ENCODE measurements at places on chromosomes 11 and 22. TPM values are rescaled to one million over a fixed set of nuclear protein-coding genes. Genes with fewer than 3 reads are reported as not detected.

Gene MAPK8IP2
- 0.66 TPM for total RNA-seq

DNA sequence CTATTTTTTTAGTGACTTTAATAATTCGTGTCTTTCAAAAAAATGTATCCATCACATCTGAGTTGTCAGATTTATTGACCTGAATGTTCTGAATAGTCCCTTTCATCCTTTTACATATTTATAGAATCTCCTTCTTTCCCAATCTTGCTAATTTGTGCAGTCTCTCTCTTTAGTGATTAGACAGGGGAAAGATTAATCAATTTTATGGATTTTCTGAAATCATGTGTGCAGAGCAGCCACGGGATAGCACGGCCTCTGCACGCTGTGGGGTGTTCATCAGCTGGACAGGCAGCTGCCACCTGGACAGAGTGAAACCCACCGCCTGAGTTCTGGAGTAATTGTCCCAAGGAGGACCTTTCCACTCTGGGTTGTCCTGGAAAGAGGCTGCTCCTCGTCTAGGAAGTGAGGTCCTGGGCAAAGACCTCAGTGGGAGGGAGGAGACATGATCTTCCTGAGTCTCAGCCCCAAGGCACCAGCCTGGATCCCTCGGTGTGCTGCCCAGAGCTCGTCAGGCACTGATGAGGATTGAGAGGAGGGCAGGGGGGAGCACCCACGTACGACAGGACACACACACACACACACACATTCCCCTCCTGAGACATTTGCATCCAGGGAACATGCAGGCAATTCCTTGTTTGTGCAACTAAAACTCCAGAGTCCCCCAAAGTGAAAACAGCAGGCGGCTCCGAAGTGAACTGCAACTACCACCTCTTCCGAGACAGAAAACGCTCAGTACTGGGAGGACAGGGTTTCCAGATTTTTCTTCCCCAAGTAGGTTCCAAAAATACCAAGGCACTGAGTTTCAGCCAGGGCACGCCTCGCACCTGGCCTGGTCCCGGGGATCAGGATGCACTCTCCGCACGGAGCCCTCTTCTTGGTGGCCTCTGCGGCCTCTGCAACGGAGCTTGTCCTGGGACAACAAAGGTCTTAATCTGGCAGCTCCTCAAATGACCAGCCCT, 22.5 kb upstream of the KRTAP5-6 start:
- no peaks in the 10 kb centered on the region for H3K27me3 ChIP-seq
- no peak overlapping the region for H3K4me3 ChIP-seq
- H3K4me1 ChIP-seq = no peaks in the 10 kb centered on the region
- H3K27ac ChIP-seq = no peak overlapping the region
- H3K36me3 ChIP-seq = no peaks in the 10 kb centered on the region

DNA sequence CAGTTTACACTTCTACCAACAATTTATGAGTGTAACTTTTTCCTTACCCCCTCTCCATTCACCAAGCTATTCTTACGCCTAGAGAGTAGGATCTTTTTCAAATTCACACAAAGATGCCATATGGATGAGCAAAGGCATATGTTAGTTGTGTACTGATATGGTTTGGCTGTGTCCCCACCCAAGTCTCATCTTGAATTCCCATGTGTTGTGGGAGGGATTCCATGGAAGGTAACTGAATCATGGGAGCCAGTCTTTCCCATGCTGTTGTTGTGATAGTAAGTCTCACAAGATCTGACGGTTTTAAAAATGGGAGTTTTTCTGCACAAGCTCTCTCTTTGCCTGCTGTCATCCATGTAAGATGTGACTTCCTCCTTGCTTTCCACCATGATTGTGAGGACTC, 40.3 kb downstream of the TTC28 start:
- no peaks in the 10 kb centered on the region for H3K36me3 ChIP-seq
- DNase-seq = no peak
- no peaks in the 10 kb centered on the region for H3K27me3 ChIP-seq
- H3K4me1 ChIP-seq = no peaks in the 10 kb centered on the region
- no peak overlapping the region for H3K4me3 ChIP-seq

DNA sequence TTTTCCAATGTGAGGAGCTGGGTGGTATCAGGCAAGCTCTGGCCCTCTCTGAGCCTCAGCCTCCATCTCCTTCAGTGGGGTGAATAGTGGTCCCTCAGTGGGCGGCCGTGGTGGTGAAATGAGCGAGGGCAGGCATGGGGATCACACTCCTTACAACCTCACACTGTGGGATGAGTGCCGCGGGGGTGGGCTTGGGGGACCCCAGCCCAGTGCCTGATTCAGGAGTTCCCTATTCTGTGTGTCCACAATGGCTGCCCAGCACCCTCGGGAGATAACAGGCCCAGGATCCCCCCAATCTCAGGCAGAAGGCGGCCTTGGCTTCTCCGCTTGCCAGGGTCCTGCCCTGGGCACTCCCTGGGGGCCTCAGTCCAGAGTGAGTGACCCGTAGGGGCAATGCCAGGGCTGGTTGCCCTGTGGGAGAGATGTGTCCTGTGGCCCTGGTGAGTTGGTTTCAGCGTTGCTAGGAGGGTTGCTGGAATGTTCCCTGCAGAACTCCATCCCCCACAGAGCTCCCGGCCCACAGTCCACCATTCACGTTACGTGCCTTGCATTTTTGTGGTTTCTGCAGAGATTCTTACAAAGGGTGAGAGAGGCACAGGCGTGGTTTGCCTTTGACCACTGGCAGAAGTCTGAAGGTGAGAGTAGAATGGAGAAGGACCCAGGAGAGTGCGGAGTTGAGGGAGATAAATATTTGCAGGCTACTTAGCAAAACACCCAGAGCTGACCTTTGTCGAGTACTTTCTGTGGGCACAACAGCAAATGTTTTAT, 2.9 kb downstream of the ALDH3B1 start:
- H3K27ac ChIP-seq = peak overlapping the region; percentile 91
- no peak overlapping the region for H3K4me3 ChIP-seq
- DNase-seq = no peak
- H3K4me1 ChIP-seq = peaks cover 16% of the 10 kb centered on the region
- H3K36me3 ChIP-seq = no peaks in the 10 kb centered on the region
- H3K27me3 ChIP-seq = no peaks in the 10 kb centered on the region

GRCh38 chr11:118088531-118088930, 1.8 kb upstream of the SMIM35 start:
- H3K4me1 ChIP-seq = no peaks in the 10 kb centered on the region
- H3K4me3 ChIP-seq = no peak overlapping the region
- H3K36me3 ChIP-seq = no peaks in the 10 kb centered on the region
- DNase-seq = no peak
- H3K27ac ChIP-seq = no peak overlapping the region

DNA sequence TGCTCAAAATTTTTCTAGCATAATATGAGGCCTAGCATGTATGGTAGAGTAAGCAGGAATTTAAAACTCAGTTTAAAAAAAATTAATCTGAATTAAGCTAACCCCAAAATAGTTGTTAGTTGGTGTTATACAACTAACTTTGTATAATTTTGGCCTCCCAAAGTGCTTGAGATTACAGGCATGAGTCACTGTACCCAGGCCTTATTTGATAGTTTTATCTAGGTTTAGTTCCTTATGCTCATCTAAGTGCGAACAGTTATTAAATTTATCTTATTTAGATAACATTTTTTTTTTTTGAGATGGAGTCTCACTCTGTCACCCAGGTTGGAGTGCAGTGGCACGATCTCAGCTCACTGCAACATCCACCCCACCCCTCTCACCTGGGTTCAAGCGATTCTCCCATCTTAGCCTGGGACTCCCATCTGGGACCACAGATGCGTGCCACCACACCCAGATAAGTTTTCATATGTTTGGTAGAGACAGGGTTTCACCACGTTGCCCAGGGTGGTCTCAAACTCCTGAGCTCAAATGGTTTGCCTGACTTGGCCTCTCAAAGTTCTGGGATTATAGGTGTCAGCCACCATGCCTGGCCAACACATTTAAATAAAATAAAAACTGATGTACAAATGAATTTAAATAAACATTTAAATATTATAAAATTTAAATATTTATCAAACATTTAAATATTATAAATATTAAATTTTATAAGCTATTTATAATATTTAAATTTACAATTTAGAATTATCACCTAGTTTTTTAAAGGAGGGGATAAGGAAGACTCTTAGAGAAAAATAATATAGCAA, 7.5 kb downstream of the IL18 start:
- no peak overlapping the region for H3K4me3 ChIP-seq
- H3K4me1 ChIP-seq = no peaks in the 10 kb centered on the region
- H3K36me3 ChIP-seq = no peaks in the 10 kb centered on the region
- H3K27me3 ChIP-seq = no peaks in the 10 kb centered on the region
- H3K27ac ChIP-seq = no peak overlapping the region
- DNase-seq = no peak

Gene ARL2
- 83.6 TPM for total RNA-seq

Gene IGLL1
- not detected for total RNA-seq

DNA sequence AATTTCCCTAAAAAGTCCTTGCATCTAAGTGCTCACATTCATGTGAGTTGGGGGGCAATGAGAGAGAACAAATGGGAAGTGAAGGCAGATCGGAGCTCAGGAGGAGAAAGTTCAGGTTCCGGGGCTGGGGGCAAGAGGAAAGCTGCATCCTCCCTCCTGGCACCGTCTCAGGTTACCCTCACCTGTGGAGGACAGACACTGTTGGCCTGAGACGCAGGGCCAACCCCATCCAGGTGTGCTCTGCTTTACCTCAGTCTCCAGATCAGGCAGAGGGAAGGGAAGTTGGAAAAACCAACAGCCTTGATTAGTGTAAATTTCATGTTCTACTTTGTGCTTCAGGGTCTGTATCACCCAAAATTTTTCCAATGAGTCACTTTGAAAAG, 146.9 kb downstream of the TRIM29 start:
- no peaks in the 10 kb centered on the region for H3K27me3 ChIP-seq
- H3K27ac ChIP-seq = no peak overlapping the region
- DNase-seq = no peak
- no peaks in the 10 kb centered on the region for H3K36me3 ChIP-seq

Gene PANX3
- not detected for total RNA-seq

- no peak overlapping the region for H3K4me3 ChIP-seq
- no peaks in the 10 kb centered on the region for H3K4me1 ChIP-seq
- no peak overlapping the region for H3K27ac ChIP-seq
- H3K36me3 ChIP-seq = no peaks in the 10 kb centered on the region
- no peaks in the 10 kb centered on the region for H3K27me3 ChIP-seq
Observed at GRCh38 chr11:70464509-70465361, 66.4 kb downstream of the CTTN start.

- H3K4me3 ChIP-seq = no peak overlapping the region
- H3K4me1 ChIP-seq = no peaks in the 10 kb centered on the region
- H3K36me3 ChIP-seq = no peaks in the 10 kb centered on the region
- no peaks in the 10 kb centered on the region for H3K27me3 ChIP-seq
- H3K27ac ChIP-seq = no peak overlapping the region
- no peak for DNase-seq
Observed at GRCh38 chr22:20585639-20586402, 78.4 kb downstream of the MED15 start.

Gene NAV2
- 22.4 TPM for total RNA-seq
